CD8-positive, alpha-beta memory T cell (primary cell): ENCODE measurements at places on chromosomes 4 and X.
A peak's percentile ranks its signal among the peaks of the same experiment; 100 is the strongest.

GRCh38 chr4:152101556-152102435, 341.0 kb upstream of the GATB start:
- H3K4me3 ChIP-seq = peak overlapping the region; percentile 54
- no peaks in the 10 kb centered on the region for H3K27me3 ChIP-seq
- H3K4me1 ChIP-seq = peaks cover 99% of the 10 kb centered on the region
- peak overlapping the region; percentile 68 for H3K27ac ChIP-seq
- no peak for DNase-seq
- H3K36me3 ChIP-seq = no peaks in the 10 kb centered on the region

- no peaks in the 10 kb centered on the region for H3K27me3 ChIP-seq
- no peak overlapping the region for H3K27ac ChIP-seq
- H3K4me1 ChIP-seq = no peaks in the 10 kb centered on the region
- no peak for DNase-seq
- no peaks in the 10 kb centered on the region for H3K36me3 ChIP-seq
Observed at GRCh38 chr4:72390409-72390808, 178.6 kb downstream of the ADAMTS3 start.

DNA sequence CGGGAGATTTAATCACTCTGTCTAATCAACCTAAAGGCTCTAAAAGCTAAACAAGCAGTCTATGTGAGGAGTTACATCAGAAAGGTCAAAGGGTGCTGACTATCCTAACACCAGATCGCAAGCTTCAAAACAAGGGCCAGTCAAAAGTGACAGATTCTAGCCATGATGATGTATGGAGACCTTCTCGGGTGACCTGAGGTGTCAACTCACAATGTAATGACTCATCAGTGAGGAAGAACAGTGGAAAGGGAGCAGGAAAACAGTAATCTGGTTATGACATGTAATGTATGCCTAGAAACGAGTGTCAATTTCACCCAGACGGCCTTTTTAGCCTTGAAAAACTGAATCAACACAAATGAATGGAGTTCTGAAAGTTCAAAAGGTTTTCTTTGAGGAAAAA, 375.3 kb downstream of the IDS start:
- H3K4me3 ChIP-seq = no peak overlapping the region
- no peaks in the 10 kb centered on the region for H3K36me3 ChIP-seq
- H3K27me3 ChIP-seq = no peaks in the 10 kb centered on the region

- H3K27me3 ChIP-seq = no peaks in the 10 kb centered on the region
- peak overlapping the region; percentile 45 for H3K4me3 ChIP-seq
- no peak for DNase-seq
- H3K4me1 ChIP-seq = peaks cover 28% of the 10 kb centered on the region
- no peaks in the 10 kb centered on the region for H3K36me3 ChIP-seq
Observed at GRCh38 chr4:2393353-2394270, 24.8 kb downstream of the ZFYVE28 start.

GRCh38 chrX:69027181-69028005, 137.9 kb downstream of the PJA1 start:
- H3K4me3 ChIP-seq = no peak overlapping the region
- H3K36me3 ChIP-seq = no peaks in the 10 kb centered on the region
- no peak for DNase-seq
- H3K27me3 ChIP-seq = no peaks in the 10 kb centered on the region
- H3K27ac ChIP-seq = no peak overlapping the region
- H3K4me1 ChIP-seq = no peaks in the 10 kb centered on the region

- no peak overlapping the region for H3K4me3 ChIP-seq
- no peak overlapping the region for H3K27ac ChIP-seq
- no peaks in the 10 kb centered on the region for H3K4me1 ChIP-seq
- H3K27me3 ChIP-seq = no peaks in the 10 kb centered on the region
- no peaks in the 10 kb centered on the region for H3K36me3 ChIP-seq
- no peak for DNase-seq
Observed at GRCh38 chrX:2677764-2678163, 13.3 kb upstream of the CD99 start.

DNA sequence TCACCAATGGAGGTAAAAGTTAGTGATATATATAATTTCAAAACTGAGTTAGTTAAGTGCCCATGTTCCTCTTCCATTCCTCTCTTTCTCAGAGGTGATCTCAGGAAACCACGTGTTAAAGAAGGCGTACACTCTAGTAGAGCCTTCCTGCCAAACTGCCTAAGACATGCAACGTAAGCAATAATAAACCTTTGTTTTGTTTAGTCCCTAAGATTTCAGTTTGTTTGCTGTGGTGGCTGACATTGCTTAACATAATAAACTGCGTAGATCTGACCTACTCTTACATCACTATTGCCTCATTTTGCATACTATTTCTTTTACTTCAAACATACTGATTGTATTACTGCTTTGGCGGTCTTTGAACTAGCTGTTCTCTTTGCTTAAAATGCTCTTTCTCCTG, 99.2 kb downstream of the JADE1 start:
- H3K27me3 ChIP-seq = no peaks in the 10 kb centered on the region
- no peaks in the 10 kb centered on the region for H3K36me3 ChIP-seq
- DNase-seq = no peak

GRCh38 chrX:84729809-84730208, 227.6 kb upstream of the HDX start:
- H3K36me3 ChIP-seq = no peaks in the 10 kb centered on the region
- no peak for DNase-seq
- no peak overlapping the region for H3K4me3 ChIP-seq
- H3K27ac ChIP-seq = no peak overlapping the region
- H3K4me1 ChIP-seq = no peaks in the 10 kb centered on the region
- no peaks in the 10 kb centered on the region for H3K27me3 ChIP-seq

DNA sequence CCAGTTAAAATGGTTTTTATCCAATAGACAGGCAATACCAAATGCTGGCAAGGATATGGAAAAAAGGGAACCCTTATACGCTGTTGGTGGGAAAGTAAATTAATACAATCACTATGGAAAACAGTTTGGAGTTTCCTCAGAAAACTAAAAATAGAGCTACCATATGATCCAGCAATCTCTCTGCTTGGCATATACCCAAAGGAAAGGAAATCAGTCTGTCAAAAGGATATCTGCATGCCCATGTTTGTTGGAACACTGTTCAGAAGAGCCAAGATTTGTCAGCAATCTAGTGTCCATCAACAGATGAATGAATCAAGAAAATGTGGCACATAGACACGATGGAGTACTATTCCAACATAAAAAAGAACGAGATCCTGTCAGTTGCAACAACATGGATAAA, 91.0 kb upstream of the SH3RF1 start:
- no peaks in the 10 kb centered on the region for H3K36me3 ChIP-seq
- no peaks in the 10 kb centered on the region for H3K4me1 ChIP-seq
- H3K4me3 ChIP-seq = no peak overlapping the region
- no peak for DNase-seq

DNA sequence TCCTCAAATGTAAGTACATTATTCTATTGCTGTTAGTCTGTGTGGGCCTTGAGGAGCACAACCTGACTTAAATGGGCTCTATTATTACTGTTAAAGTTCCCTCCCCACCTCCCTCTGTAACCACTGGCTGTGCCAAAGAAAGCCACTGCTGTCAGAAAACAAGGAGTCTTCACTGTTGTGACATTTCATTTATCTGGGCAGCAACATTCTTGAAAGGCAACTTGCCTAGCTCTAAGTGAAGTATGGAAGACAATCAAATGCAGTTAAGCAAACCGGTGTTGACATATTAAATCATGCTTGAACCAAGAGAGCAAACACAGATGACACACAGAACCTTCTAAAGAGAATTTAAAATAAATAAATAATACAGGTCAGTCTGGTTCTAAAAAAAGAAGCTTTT, 81.0 kb downstream of the EPHA5 start:
- no peaks in the 10 kb centered on the region for H3K27me3 ChIP-seq
- H3K27ac ChIP-seq = no peak overlapping the region
- H3K36me3 ChIP-seq = no peaks in the 10 kb centered on the region
- no peak for DNase-seq
- H3K4me1 ChIP-seq = no peaks in the 10 kb centered on the region
- no peak overlapping the region for H3K4me3 ChIP-seq

DNA sequence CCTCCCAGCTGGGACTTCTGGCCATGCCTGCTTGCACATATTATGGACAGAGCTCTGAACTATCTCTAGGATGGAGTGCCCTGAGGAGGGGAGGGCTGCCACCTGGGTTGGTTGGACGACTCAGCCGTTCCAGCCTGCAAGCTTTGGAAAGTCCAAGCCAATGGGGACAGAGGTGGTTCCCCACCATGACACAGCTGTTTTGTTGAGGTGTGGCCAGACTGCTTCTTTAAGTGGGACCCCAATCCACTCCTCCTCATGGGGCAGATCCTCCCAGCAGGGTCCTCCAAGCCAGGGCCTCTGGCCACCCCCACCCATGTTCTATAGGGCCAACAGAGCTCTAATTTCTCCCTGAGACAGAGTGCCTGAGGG, 22.7 kb downstream of the F8A3 start:
- no peaks in the 10 kb centered on the region for H3K4me1 ChIP-seq
- H3K27me3 ChIP-seq = no peaks in the 10 kb centered on the region
- no peak overlapping the region for H3K4me3 ChIP-seq
- no peak overlapping the region for H3K27ac ChIP-seq
- no peaks in the 10 kb centered on the region for H3K36me3 ChIP-seq
- no peak for DNase-seq

- H3K27ac ChIP-seq = no peak overlapping the region
- no peaks in the 10 kb centered on the region for H3K36me3 ChIP-seq
- H3K4me1 ChIP-seq = no peaks in the 10 kb centered on the region
Observed at GRCh38 chr4:99463566-99463965, 28.4 kb upstream of the ADH7 start.

DNA sequence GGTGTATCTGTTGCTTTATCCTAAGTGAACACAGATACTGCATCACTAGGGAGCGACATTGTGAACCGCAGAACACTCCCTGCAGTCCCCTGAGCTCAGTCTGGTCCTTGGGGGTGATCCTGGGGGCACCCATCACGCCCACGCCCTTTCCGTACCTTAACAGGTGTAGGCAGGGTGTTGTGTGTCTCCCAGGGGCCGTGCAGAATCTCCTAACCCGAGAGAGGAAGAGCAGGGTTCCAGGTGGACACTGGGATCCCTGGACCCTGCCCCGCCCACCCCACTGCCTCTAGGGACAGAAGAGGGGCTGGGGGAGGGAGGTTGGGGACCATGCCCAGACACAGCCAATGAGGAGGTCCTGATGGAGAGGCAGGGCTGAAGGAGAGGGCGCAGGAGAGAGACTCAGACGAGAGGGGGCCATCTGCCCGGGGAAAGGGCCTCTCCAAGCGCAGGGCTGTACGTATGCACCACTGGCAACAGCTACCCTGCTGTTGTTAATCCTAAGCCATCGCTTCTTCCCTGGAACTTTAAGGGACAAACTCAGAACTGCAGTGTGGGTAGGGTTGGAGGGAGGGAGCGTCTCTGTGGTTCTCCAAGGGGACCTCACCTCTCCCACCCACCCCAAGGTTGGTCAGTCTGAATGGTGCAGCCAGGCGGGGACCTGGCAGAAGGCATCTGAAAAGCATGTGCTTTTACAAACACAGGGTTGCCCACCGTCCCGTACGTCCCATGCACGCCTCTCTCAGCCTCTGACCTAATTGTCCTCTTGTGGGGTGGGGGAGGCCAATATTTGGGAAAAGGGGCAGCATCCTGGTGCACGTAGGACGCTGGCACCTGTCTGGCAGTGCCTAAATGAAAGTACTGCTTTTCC, 2.5 kb downstream of the P2RY8 start:
- no peaks in the 10 kb centered on the region for H3K27me3 ChIP-seq
- H3K36me3 ChIP-seq = peaks cover 5% of the 10 kb centered on the region
- H3K27ac ChIP-seq = peak overlapping the region; percentile 91
- peak; percentile 65 for DNase-seq
- peaks cover 33% of the 10 kb centered on the region for H3K4me1 ChIP-seq
- peak overlapping the region; percentile 99 for H3K4me3 ChIP-seq

DNA sequence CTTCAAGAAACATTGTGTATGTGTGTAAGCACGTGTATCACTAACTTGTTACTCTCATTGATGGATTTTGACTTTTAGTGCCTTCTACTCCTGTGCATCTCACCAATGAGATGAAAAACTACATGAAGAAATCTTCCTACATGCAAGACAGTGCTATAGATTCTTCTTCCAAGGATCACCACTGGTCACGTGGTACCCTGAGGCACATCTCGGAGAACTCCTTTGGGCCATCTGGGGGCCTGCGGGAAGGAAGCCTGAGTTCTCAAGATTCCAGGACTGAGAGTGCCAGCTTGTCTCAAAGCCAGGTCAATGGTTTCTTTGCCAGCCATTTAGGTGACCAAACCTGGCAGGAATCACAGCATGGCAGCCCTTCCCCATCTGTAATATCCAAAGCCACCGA, 86.5 kb downstream of the SLC10A6 start:
- no peak overlapping the region for H3K4me3 ChIP-seq
- no peaks in the 10 kb centered on the region for H3K4me1 ChIP-seq
- no peaks in the 10 kb centered on the region for H3K27me3 ChIP-seq

- no peak for DNase-seq
- peak overlapping the region; percentile 72 for H3K27ac ChIP-seq
- H3K36me3 ChIP-seq = no peaks in the 10 kb centered on the region
- no peaks in the 10 kb centered on the region for H3K27me3 ChIP-seq
Observed at GRCh38 chr4:39043861-39044363, 11.7 kb upstream of the TMEM156 start.

- peaks cover 4% of the 10 kb centered on the region for H3K27me3 ChIP-seq
- no peaks in the 10 kb centered on the region for H3K36me3 ChIP-seq
- no peak overlapping the region for H3K27ac ChIP-seq
- DNase-seq = no peak
Observed at GRCh38 chr4:7253837-7254236, 61.5 kb downstream of the SORCS2 start.

DNA sequence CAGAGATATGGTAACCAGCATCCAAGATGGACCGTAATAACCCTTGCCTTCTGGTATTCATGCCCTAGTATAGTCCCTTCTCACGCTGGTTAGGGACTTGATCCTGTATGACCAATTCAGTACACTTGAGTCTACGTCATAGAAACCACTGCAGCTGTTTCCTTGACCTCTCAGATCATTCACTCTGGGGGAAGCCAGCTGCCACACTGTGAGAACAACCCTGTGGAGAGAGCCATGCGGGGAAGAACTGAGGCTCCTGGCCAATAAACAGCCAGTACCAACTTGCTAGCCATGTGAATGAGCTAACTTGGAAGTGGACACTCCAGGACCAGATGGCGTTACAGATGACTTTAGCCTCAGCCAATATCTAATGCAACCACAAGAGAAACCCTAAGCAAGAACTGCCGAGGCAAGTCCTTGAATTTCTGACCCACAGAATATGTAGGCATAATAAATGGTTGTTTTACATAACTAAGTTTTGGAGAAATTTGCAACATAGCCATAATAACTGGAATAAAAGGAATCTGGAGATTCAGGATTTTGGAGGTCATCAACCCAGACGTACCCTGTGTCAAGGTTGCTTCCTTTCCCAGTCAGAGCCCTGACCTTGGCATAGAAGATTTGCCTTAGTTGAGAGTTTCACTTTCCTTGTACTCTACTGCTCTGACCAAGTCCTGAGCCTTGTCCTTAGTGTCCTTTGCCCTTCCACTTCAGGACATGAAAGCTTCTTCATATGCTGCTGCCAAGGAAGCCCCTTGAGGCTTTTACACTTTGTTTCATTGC, 87.3 kb upstream of the ZNF81 start:
- DNase-seq = no peak
- H3K4me3 ChIP-seq = no peak overlapping the region
- no peak overlapping the region for H3K27ac ChIP-seq
- no peaks in the 10 kb centered on the region for H3K4me1 ChIP-seq

GRCh38 chr4:112270640-112271421, 14.9 kb downstream of the TIFA start:
- H3K4me3 ChIP-seq = no peak overlapping the region
- no peak overlapping the region for H3K27ac ChIP-seq
- no peak for DNase-seq
- no peaks in the 10 kb centered on the region for H3K27me3 ChIP-seq

- no peaks in the 10 kb centered on the region for H3K27me3 ChIP-seq
- H3K4me3 ChIP-seq = no peak overlapping the region
- H3K27ac ChIP-seq = no peak overlapping the region
- H3K4me1 ChIP-seq = no peaks in the 10 kb centered on the region
- no peak for DNase-seq
- H3K36me3 ChIP-seq = no peaks in the 10 kb centered on the region
Observed at GRCh38 chr4:156788782-156789181, 182.8 kb downstream of the PDGFC start.
